ENCODE measurements at places on chromosomes 12 and 14. TPM values are rescaled to one million over a fixed set of nuclear protein-coding genes. Genes with fewer than 3 reads are reported as not detected.

DNA sequence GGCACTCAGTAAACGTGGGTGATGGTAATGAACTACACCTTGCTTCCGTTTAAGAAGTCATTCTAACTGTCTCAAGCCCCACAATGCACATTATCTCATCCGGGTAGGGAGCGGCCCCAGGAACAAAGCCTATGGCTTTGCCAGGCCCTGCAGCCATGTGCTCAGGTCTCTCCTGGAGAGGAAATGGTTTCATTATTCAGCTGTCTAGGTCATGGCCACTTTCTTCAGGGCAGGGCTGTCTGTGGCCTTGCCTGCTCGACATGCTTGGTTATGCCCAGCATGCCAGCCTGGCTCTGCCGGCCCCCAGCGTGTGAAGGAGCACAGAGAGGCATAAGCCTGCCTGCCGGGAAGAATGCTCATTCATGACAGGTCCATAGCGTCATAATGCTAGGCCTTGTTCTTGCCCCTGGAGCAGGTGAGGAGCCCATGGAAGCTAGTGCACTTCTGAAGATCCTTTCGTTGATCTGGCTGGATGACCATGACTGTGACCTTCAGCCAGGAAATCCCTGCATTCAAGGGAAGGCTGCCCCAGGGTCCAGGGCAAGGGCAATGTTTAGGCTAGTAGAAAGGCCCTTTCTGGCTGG is 26.3 kb upstream of the FOS start:
- H3K4me3 ChIP-seq, result no peak overlapping the region
- H3K27ac ChIP-seq, result peak overlapping the region; percentile 78
- H3K4me1 ChIP-seq, result no peaks in the 10 kb centered on the region

- peaks cover 6% of the 10 kb centered on the region for H3K36me3 ChIP-seq
- H3K4me1 ChIP-seq, result no peaks in the 10 kb centered on the region
- no peak overlapping the region for H3K4me3 ChIP-seq
- no peak overlapping the region for H3K27ac ChIP-seq
- no peak for DNase-seq
Observed at GRCh38 chr12:31687101-31687527, 27.6 kb downstream of the ETFBKMT start.

DNA sequence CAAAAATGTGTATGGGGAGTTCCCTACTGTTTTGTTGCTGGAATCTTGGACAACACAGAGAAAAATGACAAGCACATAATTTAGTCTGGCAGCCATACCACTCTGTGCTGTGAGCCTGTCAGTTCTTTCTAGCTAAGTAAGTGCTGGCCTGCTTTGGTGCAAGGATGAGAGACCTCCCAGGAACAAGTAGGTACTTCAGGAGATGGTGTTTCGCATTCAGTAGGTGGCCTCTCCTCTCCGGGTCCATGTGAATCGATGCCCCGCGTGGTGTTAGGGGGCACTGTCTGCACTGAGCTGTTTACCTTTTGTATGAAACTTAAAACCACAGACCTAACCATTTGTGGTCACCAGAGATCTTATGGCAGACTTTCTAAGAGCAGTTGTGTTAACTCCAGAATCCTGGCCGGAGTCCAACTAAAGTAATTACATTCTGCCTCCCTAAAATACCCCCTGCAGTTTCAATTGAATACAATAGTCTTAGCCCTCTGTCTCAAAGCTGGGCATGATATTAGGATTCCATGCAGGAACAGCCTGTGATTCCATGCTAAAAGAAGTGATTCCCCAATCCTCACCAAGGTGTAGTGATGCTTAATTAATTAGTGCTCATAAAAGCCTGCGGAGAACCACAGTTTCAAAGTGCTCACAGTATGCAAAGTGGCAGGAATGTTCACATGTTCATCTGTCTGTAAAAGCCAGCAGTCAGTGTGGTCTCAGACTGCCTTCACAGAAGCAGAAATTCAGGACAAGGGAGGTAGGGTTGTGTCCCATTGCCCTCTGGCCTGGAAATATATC is 64.2 kb downstream of the LLPH start:
- H3K4me1 ChIP-seq, result no peaks in the 10 kb centered on the region
- no peaks in the 10 kb centered on the region for H3K36me3 ChIP-seq
- H3K27ac ChIP-seq, result no peak overlapping the region
- H3K27me3 ChIP-seq, result no peaks in the 10 kb centered on the region

- DNase-seq, result peak; percentile 54
- no peak overlapping the region for H3K4me3 ChIP-seq
- H3K27ac ChIP-seq, result no peak overlapping the region
- H3K4me1 ChIP-seq, result no peaks in the 10 kb centered on the region
Observed at GRCh38 chr14:103808403-103809001, 38.9 kb downstream of the PPP1R13B start.

- H3K27ac ChIP-seq, result no peak overlapping the region
- DNase-seq, result no peak
- H3K27me3 ChIP-seq, result no peaks in the 10 kb centered on the region
- no peaks in the 10 kb centered on the region for H3K4me1 ChIP-seq
- no peak overlapping the region for H3K4me3 ChIP-seq
- no peaks in the 10 kb centered on the region for H3K36me3 ChIP-seq
Observed at GRCh38 chr12:133251732-133252131, 16.1 kb upstream of the ANHX start.

- no peak for DNase-seq
- H3K27ac ChIP-seq, result peak overlapping the region; percentile 94
- peak overlapping the region; percentile 80 for H3K4me3 ChIP-seq
Observed at GRCh38 chr12:113359133-113359938, 949 bp downstream of the PLBD2 start.

DNA sequence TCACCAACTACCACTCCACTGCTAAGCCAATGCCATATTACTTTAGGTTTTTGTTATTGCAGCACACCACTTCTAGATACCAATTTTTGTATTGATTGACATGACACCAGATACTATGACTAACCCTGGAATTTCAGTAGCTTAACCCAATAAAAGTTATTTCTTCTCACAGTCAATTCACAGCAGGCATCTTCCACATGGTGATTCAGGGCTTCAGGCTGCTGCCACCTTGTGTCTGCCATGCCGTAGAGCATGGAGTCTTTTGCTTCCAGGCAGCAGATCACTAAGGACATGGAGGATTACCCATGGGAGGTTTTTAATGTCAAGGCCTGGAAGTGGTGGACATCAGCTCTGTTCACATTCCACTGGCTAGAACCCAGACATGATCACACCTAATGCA is 56.4 kb upstream of the LTA4H start:
- H3K36me3 ChIP-seq, result no peaks in the 10 kb centered on the region
- H3K4me3 ChIP-seq, result no peak overlapping the region
- H3K27me3 ChIP-seq, result no peaks in the 10 kb centered on the region
- DNase-seq, result no peak
- H3K4me1 ChIP-seq, result no peaks in the 10 kb centered on the region

DNA sequence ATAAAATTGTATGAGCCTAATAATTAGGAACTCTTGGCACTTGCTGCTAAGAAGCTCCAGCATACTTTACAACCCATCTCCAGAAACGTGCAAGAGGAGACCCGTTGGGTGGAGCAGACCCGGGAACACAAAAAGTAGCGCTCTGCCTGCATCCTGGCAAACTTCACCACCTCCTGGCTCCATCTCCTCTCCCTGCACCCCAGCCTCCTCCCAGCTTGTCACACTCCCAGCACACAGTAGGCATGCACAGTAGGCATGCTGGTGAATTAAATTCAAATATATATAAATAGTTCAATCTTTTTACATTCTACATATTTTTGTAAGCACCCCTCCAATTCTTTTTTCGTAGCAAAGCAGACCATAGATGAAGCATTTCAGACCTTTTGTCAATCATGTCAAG is 1.2 kb downstream of the VSIG10 start:
- peak overlapping the region; percentile 84 for H3K27ac ChIP-seq
- H3K4me1 ChIP-seq, result peaks cover 5% of the 10 kb centered on the region
- H3K27me3 ChIP-seq, result no peaks in the 10 kb centered on the region

DNA sequence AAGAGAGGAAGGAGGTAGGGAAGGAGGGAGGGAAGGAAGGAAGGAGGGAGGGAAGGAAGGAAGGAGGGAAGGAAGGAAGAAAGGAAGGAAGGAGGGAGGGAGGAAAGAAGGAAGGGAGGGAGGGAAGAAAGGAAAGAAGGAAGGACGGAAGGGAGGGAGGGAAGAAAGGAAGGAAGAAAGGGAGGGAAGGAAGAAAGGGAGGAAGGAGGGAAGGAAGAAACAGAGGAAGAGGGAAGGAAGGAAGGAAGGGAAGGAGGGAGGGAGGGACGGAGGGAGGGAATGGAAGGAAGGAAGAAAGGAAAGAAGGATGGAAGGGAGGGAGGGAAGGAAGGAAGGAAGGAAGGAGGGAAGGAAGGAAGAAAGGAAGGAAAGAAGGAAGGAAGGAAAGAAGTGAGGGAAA is 22.4 kb upstream of the CCDC63 start:
- H3K36me3 ChIP-seq, result no peaks in the 10 kb centered on the region
- no peak overlapping the region for H3K4me3 ChIP-seq
- no peak for DNase-seq
- H3K27me3 ChIP-seq, result no peaks in the 10 kb centered on the region

DNA sequence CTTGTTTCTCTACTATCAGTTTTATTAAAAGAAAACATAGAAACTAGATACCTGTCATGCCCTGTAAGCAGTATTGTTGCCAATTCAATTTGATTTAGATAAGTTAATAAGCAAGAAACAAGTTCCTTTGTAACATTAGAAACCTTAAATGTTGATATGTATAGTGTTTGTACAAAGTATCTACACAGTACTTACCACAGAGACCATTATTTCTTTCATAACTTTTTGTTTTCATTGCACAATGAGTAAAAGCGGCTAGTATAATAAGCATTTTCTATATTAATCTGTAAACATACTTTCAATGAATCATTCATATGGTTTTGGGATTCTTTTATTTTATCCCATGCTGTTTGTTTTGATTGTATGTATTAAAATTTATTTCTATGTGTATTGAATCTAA is 305.1 kb downstream of the TTC6 start:
- no peaks in the 10 kb centered on the region for H3K36me3 ChIP-seq
- no peaks in the 10 kb centered on the region for H3K27me3 ChIP-seq
- peaks cover 11% of the 10 kb centered on the region for H3K4me1 ChIP-seq
- no peak overlapping the region for H3K4me3 ChIP-seq
- H3K27ac ChIP-seq, result no peak overlapping the region

DNA sequence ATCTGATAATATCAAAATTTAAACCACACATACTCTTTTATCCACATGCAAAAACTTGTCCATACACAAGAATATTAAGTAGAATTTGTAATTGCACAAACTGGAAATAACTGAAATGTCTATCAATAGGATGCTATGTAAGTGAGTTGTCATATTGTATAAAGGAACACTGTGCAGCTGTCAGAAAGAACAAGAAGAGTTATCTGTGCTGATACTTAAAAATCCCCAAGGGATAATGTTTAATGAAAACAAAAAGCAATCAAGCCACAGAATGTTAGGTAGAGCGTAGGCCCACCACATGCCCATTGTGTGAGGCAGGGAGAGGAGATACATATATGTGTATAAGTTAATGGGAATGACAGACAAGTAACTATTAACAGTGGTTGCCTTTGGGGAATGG is 25.9 kb upstream of the HIGD1C start:
- peaks cover 14% of the 10 kb centered on the region for H3K4me1 ChIP-seq
- H3K36me3 ChIP-seq, result no peaks in the 10 kb centered on the region
- peak overlapping the region; percentile 82 for H3K27ac ChIP-seq
- no peaks in the 10 kb centered on the region for H3K27me3 ChIP-seq

- H3K36me3 ChIP-seq, result no peaks in the 10 kb centered on the region
- no peaks in the 10 kb centered on the region for H3K4me1 ChIP-seq
- no peak for DNase-seq
Observed at GRCh38 chr12:80763874-80764273, 47.2 kb downstream of the MYF5 start.

DNA sequence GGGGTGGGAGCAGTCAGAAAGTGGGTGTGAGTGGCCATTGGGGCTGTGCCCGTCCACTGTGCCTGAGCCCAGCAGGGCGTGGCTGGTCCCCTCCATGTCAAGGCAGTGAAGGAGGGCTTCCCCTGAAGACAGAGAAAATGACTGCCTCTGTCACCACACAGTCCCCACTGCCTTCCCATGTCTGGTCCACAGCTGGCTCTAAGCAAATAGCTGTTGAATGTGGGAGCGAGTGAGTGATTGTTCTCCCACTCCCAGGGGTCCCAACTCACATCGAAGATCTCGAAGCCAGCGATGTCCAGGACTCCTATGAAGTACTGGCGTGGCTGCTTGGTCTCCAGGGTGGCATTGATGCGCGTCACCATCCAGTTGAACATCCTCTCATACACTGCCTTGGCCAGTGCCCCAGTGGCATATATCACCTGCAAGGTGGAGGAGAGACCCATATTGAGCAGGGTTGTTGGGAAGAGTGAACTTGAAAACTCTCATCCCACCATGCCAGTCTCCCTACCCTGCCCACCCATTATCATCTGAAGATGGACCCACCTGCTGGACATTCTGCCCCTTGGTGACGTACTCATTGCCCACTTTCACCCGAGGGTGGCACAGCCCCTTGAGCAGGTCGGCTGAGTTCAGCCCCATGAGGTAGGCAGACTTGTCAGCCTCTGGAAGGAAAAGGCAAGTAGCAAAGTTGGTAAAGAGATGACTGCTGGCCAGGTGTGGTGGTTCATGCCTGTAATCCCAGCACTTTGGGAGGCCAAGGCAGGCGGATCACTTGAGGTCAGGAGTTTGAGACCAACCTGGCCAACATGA is 6.6 kb downstream of the MYH7 start:
- no peak overlapping the region for H3K4me3 ChIP-seq
- H3K27ac ChIP-seq, result no peak overlapping the region
- no peaks in the 10 kb centered on the region for H3K27me3 ChIP-seq
- no peaks in the 10 kb centered on the region for H3K36me3 ChIP-seq
- DNase-seq, result no peak

DNA sequence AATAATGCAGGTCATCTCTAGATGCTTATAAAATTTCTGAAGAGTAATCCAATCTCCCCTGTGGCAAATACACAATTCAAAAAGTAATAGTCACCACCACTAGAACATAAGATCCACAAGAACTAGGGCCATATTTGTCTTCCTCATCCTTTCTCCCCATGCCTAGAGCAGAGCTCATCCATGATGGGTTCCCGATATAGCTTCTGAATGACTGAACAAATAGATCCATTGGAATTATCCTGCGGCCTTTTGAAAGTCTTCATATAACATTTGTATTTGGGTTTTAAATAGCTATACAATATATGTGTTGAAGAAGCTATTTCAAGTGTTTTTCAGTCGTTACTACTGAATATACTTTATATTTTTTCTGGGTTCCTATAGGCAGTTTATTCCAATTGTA is 5.7 kb downstream of the DCN start:
- peaks cover 14% of the 10 kb centered on the region for H3K4me1 ChIP-seq
- peaks cover 4% of the 10 kb centered on the region for H3K36me3 ChIP-seq
- DNase-seq, result no peak
- peak overlapping the region; percentile 27 for H3K4me3 ChIP-seq
- no peaks in the 10 kb centered on the region for H3K27me3 ChIP-seq

DNA sequence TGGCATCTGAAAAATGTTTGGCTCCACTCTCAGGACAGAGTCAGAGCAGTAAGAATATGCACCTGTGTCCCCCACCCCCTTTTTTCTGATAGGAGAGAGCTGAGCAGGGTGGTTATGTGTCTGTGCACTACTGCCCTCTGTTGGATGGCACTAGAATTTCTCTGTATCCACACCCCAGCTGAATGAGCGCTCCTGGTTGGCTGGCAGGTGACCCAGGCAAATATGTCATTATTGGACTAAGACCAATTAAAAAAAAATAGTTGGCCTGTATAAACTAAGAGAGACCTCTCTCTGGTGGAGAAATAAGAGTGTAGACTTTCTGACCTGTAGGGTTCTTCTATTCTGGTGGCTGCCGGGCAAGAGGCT is 107.0 kb downstream of the PTCSC3 start:
- no peaks in the 10 kb centered on the region for H3K27me3 ChIP-seq
- no peak overlapping the region for H3K4me3 ChIP-seq
- H3K4me1 ChIP-seq, result no peaks in the 10 kb centered on the region

Gene OTUB2
- total RNA-seq, result not detected

Gene ZNF740
- total RNA-seq, result 31.7 TPM

Gene P2RX7
- total RNA-seq, result 5.2 TPM

Gene FOXN4
- total RNA-seq, result not detected

All from tibial nerve (tissue), 4 donors.